Neuronal stem cell (in vitro differentiated cells): ENCODE measurements at places on chromosomes 11 and 22.

GRCh38 chr11:2567026-2567671 is 122.3 kb downstream of the KCNQ1 start:
- no peak overlapping the region for H3K27ac ChIP-seq
- DNase-seq: no peak
- no peak overlapping the region for H3K4me3 ChIP-seq
- H3K4me1 ChIP-seq: no peaks in the 10 kb centered on the region
- no peaks in the 10 kb centered on the region for H3K27me3 ChIP-seq

GRCh38 chr11:2362414-2362813 is 14.7 kb upstream of the CD81 start:
- no peaks in the 10 kb centered on the region for H3K27me3 ChIP-seq
- no peaks in the 10 kb centered on the region for H3K36me3 ChIP-seq
- no peak overlapping the region for H3K27ac ChIP-seq
- no peak for DNase-seq

DNA sequence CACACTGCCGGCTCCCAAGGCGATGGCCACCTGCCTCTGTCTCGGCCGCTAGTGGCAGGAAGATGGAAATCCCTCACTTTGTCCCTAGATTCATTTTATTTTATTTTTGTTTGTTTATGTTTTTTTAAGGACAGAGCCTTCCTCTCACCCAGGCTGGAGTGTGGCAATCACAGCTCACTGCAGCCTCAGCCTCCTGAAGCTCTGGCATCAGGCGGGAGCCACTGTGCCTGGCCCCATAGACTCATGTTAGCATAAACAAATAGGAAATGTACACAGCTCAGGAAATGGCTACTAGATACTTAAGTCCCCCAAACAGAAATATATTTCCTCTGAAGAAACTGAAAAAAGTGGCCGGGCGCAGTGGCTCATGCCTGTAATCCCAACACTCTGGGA is 3.5 kb downstream of the TMEM80 start:
- H3K4me1 ChIP-seq: peaks cover 2% of the 10 kb centered on the region

GRCh38 chr11:2589538-2589934 is 110.3 kb downstream of the KCNQ1OT1 start:
- no peaks in the 10 kb centered on the region for H3K4me1 ChIP-seq
- H3K27ac ChIP-seq: no peak overlapping the region
- no peak for DNase-seq
- no peaks in the 10 kb centered on the region for H3K27me3 ChIP-seq
- no peaks in the 10 kb centered on the region for H3K36me3 ChIP-seq

GRCh38 chr11:28132548-28132947 is 24.4 kb downstream of the METTL15 start:
- DNase-seq: no peak
- no peak overlapping the region for H3K27ac ChIP-seq
- H3K36me3 ChIP-seq: peaks cover 3% of the 10 kb centered on the region
- no peak overlapping the region for H3K4me3 ChIP-seq

DNA sequence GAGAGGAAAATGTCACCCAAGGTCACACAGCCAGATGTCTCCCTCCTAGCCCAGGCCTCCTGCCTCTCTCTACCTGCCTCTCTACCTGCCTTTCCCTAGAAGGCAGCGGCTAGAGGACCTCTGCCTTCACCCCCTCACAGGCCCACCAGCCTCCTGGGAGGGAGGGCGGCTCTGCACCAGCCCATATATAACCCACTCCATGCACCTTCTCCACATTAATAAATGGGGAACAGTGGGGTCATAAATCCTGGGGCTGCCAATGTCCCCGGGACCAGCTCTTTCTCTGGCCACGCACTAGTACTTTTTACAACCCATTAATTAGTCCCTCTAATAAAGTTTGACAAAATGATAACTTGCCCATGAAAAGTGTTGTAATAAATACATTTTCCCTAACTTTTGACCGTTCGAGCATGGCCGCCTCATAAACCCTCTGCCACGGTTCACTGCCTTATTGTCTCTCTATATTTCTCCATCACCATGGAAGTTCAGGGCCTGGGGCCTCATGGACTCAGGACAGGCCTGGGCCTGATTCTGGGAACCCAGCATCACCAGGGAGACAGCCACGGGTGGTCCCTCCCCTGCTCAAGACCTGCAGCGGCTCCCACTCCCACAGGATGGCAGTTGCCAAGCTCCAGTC is 102.1 kb downstream of the MN1 start:
- no peaks in the 10 kb centered on the region for H3K27me3 ChIP-seq
- no peak overlapping the region for H3K27ac ChIP-seq
- H3K36me3 ChIP-seq: no peaks in the 10 kb centered on the region
- DNase-seq: no peak
- H3K4me3 ChIP-seq: no peak overlapping the region

DNA sequence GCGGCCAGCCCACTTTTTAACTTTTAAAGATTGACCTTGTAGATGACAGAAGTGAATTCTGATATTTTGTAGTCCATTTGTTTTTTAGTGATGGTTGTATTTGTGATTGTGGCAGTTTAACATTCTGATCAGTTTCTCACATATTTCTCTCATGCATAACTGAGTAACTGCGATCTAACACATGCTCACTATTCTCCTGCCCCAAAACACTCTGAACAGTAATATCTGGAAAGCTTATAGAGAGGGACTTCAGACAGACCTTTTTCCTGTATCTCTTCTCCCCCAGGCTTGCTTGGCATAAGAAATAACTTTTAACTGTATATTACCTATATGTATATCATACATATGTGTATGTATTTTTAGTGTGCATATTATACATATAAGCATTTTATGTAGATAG is 37.3 kb upstream of the MYO18B start:
- peaks cover 38% of the 10 kb centered on the region for H3K36me3 ChIP-seq
- H3K27ac ChIP-seq: no peak overlapping the region
- peaks cover 4% of the 10 kb centered on the region for H3K4me1 ChIP-seq
- no peak for DNase-seq

DNA sequence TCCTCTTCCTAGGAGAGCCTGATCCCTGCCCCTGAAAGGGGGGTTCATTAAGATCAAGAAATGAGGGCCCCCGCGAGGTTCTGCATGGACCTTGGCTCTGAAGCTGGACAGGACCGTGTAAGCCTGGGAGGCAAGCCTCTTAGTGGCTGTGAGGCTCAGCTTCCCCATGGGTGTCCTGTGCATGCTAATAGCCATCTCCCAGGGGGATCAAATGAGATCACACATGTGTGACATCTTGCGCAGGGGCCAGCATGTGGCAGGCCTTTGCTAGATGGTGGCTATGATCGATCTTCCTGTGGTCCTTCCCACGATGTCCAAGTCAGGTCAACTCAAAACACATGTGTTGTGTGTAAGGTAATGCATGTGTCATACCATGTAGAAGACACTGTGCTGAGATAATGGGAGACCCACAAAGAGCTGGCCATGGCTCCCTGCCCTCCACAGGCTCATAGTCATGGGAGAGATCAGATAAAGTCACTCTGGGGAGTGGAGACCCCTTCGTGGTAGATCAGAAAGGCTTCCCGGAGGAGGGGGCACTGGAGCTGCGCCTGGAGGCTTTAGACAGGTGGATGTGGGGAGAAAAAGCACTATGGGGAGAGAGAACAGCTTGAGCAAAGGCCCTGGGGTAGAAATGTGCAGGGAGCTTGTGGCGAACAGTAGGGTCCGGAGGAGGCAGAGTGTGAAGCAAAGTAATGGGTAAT is 3.7 kb downstream of the RAC2 start:
- peaks cover 9% of the 10 kb centered on the region for H3K4me1 ChIP-seq
- H3K4me3 ChIP-seq: no peak overlapping the region
- no peak overlapping the region for H3K27ac ChIP-seq
- no peak for DNase-seq

- no peak overlapping the region for H3K4me3 ChIP-seq
- no peaks in the 10 kb centered on the region for H3K27me3 ChIP-seq
- H3K4me1 ChIP-seq: peaks cover 8% of the 10 kb centered on the region
- peaks cover 26% of the 10 kb centered on the region for H3K36me3 ChIP-seq
- no peak overlapping the region for H3K27ac ChIP-seq
These were observed 1.8 kb downstream of the B4GALNT4 start for GRCh38 chr11:371051-371450.

DNA sequence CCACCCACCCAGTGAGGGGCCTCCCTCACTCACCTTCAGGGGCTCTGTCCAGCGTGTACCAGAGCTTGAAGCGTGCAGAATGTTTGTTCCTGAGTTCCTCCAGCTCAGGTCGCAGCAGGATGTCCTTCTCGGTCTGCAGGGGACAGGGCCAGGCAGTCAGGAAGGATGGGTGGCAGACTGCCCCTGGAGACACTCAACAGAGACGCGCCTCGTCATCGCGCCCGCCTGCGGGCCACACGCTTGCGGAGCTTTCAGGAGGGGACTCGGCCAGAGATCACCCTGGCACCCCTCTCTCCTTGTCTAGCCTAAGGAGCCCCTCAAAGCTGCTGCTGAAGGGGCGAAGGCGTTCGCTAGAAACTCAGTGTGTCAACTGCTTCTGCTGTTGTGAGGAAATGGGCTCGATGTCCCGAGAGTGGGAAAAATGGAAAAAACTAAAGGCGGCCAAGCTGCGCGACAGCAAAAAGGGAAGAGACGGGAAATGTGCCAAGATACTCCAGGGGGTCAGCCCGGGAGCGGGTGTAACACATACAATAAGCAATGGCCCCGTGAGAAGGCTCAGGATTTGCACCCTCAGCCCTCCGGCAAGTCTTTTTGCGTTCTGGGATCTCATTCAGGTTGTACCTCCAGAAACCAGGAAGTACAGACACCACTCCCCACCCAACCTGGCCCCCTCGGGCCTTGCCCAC is 9.2 kb upstream of the POLDIP3 start:
- H3K27me3 ChIP-seq: no peaks in the 10 kb centered on the region
- peaks cover 39% of the 10 kb centered on the region for H3K36me3 ChIP-seq
- no peaks in the 10 kb centered on the region for H3K4me1 ChIP-seq
- no peak overlapping the region for H3K4me3 ChIP-seq
- no peak overlapping the region for H3K27ac ChIP-seq

- peaks cover 9% of the 10 kb centered on the region for H3K36me3 ChIP-seq
- H3K4me3 ChIP-seq: peak overlapping the region; percentile 88
- peak overlapping the region; percentile 84 for H3K27ac ChIP-seq
- H3K4me1 ChIP-seq: peaks cover 12% of the 10 kb centered on the region
- peaks cover 5% of the 10 kb centered on the region for H3K27me3 ChIP-seq
- peak; percentile 67 for DNase-seq
These were observed 603 bp downstream of the ESRRA start for GRCh38 chr11:64305691-64306562.

GRCh38 chr22:48919187-48919590 is 908.5 kb downstream of the BRD1 start:
- no peak overlapping the region for H3K27ac ChIP-seq
- H3K4me3 ChIP-seq: no peak overlapping the region
- H3K4me1 ChIP-seq: peaks cover 8% of the 10 kb centered on the region
- H3K36me3 ChIP-seq: no peaks in the 10 kb centered on the region
- H3K27me3 ChIP-seq: no peaks in the 10 kb centered on the region

GRCh38 chr11:111910676-111911562 is 651 bp downstream of the CRYAB start:
- no peak overlapping the region for H3K27ac ChIP-seq
- DNase-seq: no peak
- H3K36me3 ChIP-seq: no peaks in the 10 kb centered on the region
- peaks cover 5% of the 10 kb centered on the region for H3K4me1 ChIP-seq

DNA sequence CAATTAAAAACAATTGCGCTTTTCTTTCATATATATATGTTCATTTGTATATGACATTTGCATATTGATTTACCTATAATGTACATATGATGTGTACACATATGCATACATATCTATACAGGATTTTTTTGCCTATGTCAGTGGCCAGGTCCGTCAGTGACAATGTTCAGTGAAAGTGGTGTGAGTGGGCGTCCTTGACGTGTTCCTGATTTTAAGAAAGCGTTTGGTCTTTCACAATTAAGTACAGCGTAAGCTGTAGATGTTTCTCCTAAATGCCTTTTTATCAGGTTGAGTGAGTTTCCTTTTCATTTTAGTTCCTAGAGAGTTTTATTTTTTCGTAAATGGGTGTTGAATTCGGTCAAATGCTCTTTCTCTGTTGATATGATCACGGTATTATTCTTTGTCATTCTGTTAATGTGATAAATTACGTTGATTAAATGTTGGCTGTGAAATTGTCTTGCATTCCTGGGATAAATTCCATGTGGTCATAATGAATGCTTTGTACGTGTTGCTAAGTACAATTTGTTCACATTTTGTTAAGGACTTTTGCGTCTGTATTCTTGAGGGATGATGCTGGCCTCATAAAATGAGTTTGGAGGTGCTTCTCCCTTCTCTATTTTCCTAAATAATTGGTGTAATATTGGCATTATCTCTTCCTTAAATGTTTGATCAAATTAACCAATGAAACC is 10.6 kb upstream of the GNB1L start:
- H3K36me3 ChIP-seq: no peaks in the 10 kb centered on the region
- H3K4me3 ChIP-seq: no peak overlapping the region
- H3K4me1 ChIP-seq: no peaks in the 10 kb centered on the region
- DNase-seq: no peak

GRCh38 chr11:119298726-119299125 is 18.2 kb downstream of the MCAM start:
- H3K27ac ChIP-seq: no peak overlapping the region
- H3K36me3 ChIP-seq: peaks cover 81% of the 10 kb centered on the region
- no peaks in the 10 kb centered on the region for H3K4me1 ChIP-seq

- no peaks in the 10 kb centered on the region for H3K27me3 ChIP-seq
- no peaks in the 10 kb centered on the region for H3K36me3 ChIP-seq
- H3K27ac ChIP-seq: no peak overlapping the region
These were observed 180.3 kb upstream of the E2F8 start for GRCh38 chr11:19420868-19421533.

- no peak for DNase-seq
- H3K36me3 ChIP-seq: no peaks in the 10 kb centered on the region
- no peak overlapping the region for H3K27ac ChIP-seq
These were observed 17.8 kb upstream of the OAF start for GRCh38 chr11:120192831-120193625.

DNA sequence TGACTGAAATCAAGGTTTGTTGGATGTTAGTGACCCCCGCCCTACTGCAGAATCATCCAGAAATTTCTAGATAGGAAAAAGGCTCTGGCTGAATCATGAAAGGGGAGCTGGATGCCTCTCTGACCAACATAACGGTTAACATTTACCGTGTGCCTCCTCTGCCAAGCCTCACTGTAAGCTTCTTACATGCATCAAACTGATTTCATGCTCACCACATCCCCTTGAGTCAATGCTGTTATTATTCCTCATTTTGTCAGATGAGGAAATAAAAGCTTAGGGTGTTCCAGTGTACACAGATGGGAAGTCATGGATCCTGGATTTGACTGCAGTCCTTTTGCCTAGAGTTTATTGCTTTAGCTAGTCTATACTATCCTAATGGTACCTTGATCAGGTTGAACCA is 5.9 kb upstream of the HMOX1 start:
- H3K4me3 ChIP-seq: no peak overlapping the region
- H3K27me3 ChIP-seq: no peaks in the 10 kb centered on the region
- no peaks in the 10 kb centered on the region for H3K36me3 ChIP-seq
- no peak for DNase-seq
- no peak overlapping the region for H3K27ac ChIP-seq

GRCh38 chr22:36520423-36520822 is 8.5 kb downstream of the EIF3D start:
- no peak overlapping the region for H3K4me3 ChIP-seq
- no peak for DNase-seq
- H3K4me1 ChIP-seq: no peaks in the 10 kb centered on the region
- H3K27ac ChIP-seq: no peak overlapping the region
